ENCODE measurements at places on chromosomes 12 and 14.

DNA sequence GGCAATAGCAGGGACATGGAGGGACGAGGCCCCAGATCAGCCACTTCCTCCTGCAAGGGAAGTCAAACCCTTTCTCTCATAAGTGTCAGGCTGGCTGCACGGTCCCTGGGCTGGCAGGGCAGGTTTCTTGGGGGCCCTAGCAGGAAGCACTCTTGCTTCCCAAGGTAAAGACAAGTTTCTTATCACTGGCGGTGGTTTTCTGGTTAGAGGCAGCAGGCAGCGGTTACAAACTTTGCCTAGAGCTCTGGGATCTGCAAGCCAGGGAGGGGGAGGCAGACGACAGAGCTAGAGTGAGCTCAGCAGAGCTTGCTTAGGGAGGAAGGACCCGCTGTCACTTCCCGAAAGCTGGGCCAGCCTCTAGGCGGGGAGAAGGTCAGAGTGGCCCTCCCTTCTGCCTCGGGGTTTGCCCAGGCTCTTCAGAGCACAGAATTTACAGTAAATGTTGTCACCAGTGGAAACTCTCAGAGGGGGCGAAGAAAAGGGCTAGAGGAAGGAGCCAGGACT is 20.4 kb downstream of the BATF start:
- peak; percentile 61 for DNase-seq

- DNase-seq = no peak
These were observed 425.6 kb downstream of the NRXN3 start for GRCh38 chr14:78595797-78596196.

GRCh38 chr14:87896393-87897380 is 96.3 kb downstream of the GALC start:
- no peak for DNase-seq

- DNase-seq = no peak
These were observed 69.9 kb downstream of the RPS29 start for GRCh38 chr14:49516286-49516685.

GRCh38 chr12:94557746-94558295 is 92.5 kb downstream of the TMCC3 start:
- no peak for DNase-seq

- DNase-seq = no peak
These were observed 94.1 kb downstream of the SLC8A3 start for GRCh38 chr14:70094631-70095030.

DNA sequence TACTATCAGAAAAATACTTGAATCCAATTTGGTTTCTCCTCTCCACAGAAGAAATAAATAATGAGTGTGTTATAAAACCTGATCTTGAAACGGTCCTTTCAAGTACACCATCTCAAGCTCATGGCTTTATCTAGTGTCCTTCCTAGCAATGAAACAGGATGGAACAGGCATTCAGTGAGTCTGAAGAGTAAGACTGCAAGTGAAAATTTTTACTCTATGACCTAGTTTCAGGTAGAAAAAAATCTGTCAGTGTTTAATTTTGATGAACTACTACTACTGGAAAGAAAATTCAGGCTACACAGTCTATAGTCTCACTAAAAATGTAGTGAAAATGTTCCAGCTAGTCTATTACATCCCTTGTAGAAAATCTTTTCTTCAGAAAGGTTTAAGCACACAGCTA is 7.7 kb downstream of the CBX5 start:
- DNase-seq = no peak

DNA sequence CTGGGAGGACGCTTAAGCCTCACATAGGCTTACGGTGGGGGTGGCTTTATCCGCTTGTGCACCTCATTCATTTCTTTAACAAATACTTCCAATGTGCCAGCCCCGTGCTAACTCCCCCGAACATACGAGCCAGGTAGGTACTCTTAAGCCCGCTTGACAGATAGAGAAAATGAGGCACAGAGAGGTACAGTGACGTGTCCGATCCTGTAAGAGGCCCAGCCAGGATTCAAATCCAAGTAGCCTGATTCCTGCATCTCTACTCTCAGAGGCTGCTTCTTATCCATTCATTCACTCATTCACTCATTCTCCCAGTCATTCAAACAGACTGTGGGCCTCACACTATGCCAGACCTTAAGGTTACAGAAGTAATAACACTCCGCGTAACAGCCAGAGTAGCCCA is 477 bp downstream of the OAS3 start:
- DNase-seq = no peak

- DNase-seq = peak; percentile 93
These were observed 87.2 kb downstream of the NINJ2 start for GRCh38 chr12:575948-576614.

GRCh38 chr14:56487090-56487667 is 92.4 kb upstream of the TMEM260 start:
- no peak for DNase-seq

DNA sequence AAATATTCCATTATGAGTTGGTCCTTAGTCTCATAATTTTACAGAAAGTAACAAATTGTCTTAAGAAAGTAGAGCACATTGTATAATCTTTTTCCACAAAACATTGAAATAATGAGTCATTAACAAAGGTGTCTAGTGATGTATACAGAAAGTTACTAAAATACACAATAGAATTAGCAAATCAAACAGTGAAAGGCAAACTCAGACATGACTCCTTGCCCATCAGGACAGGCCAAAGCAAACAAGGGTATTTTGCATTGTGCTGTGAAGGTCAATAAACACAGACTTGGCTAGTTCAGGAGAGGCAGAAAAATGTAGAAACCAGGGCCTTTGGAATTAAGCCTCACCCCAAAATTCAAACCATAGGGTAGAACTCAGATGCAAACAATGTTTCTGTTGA is 37.3 kb downstream of the SIX4 start:
- DNase-seq = no peak
